ENCODE measurements at places on chromosomes 7 and 10.

GRCh38 chr7:154743206-154743605 is 259.7 kb downstream of the PAXIP1 start:
- no peak for DNase-seq

- DNase-seq, result no peak
Measured at GRCh38 chr7:138768241-138768640, 29.6 kb upstream of the TMEM213 start.

GRCh38 chr7:30863706-30864035 is 48.0 kb upstream of the AQP1 start:
- DNase-seq, result no peak

DNA sequence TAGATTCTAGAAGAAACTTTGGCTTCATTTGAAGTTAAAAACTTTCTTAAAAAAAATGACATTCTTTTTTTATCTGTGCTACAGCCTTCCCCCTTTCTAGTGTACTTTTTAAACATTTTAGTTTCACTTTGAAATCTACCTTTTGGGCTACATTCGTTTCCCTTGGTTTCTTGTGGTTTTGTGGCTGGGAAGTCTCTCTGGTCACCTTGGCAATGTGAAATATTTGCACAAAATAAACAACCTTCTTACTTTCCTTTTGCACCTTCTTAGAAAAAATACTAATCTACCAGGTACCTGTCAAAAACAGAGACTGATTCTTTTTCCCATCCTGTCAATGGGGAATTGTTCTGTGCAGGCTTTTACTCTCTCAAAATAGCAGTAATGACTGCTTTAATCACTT is 350.2 kb downstream of the GATA3 start:
- DNase-seq, result no peak

DNA sequence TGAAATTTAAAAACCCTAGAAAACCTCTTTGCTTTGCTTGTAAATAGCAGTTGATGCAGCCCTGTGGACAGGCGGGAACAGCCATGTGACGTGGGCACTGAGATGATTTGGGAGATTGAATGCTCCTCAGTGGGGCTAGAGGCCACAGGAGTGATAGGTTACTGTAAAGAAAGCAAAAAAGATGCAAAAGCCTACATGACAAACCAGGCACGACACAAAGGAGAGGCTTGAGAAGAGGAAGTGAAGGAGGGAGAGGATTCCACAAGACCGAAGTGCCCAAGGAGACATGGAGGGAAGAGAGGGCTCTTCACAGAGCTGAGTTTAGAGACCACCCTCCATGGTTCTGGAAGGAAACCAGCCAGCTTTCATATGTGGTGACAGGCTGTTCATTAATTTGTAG is 25.7 kb downstream of the IKZF1 start:
- DNase-seq, result no peak

- DNase-seq, result no peak
Measured at GRCh38 chr7:75914169-75914654, 743 bp upstream of the POR start.

DNA sequence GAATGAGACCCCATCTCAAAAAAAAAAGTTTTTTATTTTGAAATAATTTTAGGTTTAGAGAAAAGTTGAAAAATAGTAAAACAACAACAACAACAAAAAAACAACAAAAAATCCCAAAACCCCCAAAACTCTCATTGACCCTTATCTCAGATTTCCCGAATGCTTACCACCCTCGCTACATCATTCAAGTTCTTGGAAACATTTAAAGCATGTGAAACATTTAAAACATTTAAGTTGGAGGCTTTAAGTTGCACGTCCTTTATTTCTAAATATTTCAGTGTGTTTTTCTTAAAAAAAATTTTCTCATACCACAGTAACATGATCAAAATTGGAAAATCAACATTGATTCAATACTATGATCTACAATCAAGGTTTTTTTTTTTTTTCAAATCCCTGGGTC is 382 bp upstream of the ARMS2 start:
- no peak for DNase-seq

Measured in posterior cingulate gyrus (tissue), 11 donors.